ENCODE measurements at places on chromosomes 3 and 15.

DNA sequence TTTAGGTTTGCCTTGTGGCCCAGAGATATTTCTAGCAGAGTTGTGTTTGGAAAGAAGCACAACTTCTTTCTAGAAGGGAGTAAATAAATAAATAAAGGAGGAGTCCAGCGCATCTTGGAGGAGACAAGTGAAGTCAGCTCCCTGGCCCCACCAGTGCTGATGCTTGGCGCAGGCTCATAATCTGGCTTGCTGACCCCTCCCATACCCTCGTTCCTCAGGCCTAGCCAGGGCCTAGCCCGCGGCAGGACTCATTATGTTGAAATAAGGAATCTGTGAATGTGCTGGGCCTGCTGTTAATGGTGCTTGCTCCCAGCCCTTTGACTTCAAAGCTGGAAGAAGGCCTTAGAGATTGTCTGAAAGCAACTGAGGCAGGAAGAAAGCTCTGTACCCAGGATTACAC, 3.1 kb downstream of the ZNF710 start:
- DNase-seq, result no peak

DNA sequence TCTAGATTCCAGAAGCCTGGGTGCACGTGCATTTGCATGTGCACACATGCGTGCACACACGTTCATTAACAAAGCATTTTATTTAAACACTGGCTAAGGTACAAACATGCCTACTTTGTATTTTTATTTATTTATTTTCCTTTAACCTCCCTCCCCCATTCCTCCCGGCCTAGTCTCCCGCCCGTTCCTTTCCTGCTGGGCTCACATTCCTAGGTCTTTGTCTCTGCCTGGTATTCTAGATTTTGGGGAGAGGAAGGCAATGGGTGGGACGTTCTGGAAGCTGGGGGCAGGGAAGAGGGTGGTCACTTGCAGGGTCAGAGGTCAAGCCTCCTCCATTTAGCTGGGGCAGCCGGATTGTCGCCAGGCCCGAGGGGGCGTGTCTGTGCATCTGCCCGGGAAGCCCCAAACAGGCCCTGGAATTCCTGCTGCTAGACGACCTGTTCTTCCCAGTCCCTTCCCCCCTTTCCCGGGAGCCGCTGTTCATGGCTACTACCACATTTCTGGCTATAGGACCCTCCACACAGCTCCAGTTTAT, 51.8 kb downstream of the TRIM71 start:
- DNase-seq, result no peak

DNA sequence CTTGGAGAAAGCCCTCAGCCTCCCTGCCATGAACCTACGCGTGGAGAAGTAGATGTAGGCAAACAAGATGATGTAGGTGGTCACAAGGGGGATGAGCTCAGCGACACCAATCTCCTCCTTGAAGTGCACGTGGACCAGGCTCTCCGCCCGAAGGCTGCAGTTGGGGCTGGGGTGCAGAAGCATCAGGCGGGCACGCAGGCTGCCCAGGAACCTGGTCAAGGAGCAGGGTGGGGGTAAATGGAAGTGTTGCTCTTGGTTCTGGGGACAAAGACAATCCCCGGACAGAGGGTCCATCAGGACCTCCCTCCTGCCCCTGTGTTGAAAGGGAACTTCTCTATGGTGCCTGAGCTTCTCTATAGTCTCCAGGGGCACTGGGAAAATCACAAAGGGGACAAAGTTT, 45.1 kb downstream of the PTPN23 start:
- DNase-seq, result no peak

GRCh38 chr15:78878356-78878755, 5.7 kb downstream of the MORF4L1 start:
- DNase-seq, result no peak

DNA sequence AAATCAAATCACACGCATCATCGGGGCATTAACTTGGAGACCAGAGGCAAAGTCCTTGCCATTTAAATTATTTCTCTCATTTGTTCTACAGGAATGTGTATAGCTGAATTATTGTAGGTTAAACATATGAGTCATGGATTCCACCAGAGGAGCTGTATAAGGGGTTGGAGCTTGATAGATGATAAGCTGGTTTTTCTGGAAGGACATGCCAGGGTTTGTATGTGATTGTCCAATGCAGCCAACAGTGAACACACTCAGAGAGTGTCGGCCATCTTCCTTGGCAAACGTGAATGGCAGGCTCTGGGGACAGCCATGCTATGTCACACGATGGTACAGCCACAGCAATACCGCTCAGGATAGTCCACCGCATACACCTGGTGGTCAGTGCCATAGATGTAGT, 25.1 kb downstream of the SSUH2 start:
- DNase-seq, result no peak

DNA sequence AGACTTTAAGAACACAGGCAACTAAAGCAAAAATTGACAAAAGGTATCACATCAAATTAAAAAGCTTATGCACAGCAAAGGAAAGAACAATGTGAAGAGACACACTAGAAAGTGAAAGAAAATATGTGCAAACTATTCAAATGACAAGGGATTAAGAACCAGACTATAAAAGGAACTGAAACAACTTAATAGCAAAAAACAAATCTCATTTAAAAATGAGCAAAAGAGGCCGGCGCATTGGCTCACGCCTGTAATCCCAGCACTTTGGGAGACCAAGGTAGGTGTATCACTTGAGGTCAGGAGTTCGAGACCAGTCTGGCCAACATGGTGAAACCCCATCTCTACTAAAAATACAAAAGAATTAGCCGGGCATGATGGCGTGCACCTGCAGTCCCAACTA, 14.4 kb downstream of the NGLY1 start:
- no peak for DNase-seq

GRCh38 chr15:33746203-33746602, 222.1 kb upstream of the CHRM5 start:
- no peak for DNase-seq

GRCh38 chr3:37693511-37694283, 168.0 kb upstream of the CTDSPL start:
- no peak for DNase-seq

DNA sequence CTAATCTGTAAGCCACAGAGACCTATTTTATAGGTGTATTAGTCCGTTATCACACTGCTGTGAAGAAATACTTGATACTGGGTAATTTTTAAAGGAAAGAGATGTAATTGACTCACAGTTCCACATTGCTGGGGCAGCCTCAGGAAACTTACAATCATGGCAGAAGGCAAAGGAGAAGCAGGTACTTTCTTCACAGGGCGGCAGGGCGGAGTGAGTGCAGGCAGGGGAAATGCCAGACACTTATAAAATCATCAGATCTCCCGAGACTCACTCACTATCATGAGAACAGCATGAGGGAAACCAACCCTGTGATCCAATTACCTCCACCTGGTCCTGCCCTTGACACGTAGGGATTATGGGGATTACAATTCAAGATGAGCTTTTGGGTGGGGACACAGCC, 108.7 kb downstream of the GALK2 start:
- no peak for DNase-seq

DNA sequence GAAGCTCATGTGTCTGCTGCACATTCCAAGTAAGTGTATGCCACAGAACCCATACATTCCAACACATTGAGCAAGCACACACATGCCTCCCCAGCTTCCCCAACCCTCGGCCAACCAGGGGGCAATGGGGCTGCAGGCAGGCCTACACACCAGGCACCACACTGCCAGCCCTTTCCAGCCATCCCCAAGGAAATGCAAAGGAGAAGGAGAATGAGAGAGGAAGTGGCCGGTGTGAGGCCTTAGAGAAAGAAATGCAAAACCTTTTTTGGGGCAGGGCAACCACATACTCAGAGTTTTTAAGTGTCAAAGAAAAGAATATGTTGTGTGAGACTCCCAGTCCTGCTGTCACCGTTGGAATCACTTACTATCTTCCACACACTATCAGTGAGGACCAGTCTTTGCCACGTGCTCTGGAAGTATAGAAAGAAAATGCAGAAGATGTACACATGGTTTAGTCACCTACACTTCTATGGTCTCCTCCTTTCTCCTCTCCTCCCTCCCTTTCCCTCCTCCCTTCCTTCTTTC, 11.1 kb downstream of the IGF2BP2 start:
- DNase-seq, result no peak

DNA sequence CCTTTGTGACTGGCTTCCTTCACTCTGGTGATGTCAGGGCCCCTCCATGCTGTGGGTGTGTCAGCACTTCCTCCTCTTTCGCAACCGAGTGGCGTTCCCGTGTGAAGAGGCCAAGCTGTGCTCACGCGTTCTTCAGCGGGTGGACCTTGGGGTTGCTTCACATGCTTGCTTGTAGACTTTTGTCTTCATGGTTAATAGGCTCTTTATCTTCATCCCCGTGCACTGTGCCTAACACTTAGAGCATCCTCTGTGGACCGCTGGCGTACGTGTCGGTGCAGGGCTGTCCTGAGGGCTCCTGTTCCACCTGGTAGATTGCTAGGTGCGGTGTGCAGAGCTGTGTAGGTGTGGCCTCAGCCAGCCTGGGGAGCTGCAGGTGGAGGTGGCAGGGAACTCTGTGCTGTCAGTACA, 182.3 kb downstream of the OR4M2 start:
- DNase-seq, result peak; percentile 55

DNA sequence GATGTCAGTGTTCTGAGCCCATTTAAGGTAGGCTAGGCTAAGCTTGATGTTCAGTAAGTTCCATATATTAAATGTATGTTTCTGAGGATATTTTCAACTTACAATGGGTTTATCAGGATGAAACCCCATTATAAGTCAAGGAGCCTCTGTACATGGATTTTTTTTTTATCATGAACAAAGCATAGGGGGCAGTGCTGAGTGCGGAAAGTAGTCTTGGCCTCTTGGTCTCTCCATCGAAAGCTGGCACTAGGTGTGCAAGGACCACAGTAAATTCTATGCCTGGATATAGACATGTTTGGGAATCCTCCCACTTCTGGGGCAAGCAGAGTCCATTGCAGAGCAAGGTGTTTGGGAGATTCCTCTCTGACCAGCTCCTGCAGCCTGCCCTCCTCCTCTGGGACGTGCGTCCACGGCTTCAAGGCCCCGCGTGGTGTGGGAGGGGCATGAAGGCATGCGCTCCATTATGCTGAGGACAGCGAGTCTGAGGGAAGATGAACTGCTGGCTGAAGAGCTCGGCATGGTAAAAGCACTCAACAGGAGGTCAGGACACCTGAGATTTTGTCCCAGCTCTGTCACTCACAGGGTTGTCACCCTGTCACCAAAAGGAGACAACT, 122.9 kb upstream of the LIPC start:
- no peak for DNase-seq

GRCh38 chr3:82157952-82158351, 396.5 kb upstream of the GBE1 start:
- no peak for DNase-seq

GRCh38 chr3:46112296-46112695, 85.0 kb upstream of the XCR1 start:
- peak; percentile 18 for DNase-seq

- DNase-seq, result peak; percentile 1
Observed at GRCh38 chr3:36540888-36541518, 160.7 kb downstream of the STAC start.

DNA sequence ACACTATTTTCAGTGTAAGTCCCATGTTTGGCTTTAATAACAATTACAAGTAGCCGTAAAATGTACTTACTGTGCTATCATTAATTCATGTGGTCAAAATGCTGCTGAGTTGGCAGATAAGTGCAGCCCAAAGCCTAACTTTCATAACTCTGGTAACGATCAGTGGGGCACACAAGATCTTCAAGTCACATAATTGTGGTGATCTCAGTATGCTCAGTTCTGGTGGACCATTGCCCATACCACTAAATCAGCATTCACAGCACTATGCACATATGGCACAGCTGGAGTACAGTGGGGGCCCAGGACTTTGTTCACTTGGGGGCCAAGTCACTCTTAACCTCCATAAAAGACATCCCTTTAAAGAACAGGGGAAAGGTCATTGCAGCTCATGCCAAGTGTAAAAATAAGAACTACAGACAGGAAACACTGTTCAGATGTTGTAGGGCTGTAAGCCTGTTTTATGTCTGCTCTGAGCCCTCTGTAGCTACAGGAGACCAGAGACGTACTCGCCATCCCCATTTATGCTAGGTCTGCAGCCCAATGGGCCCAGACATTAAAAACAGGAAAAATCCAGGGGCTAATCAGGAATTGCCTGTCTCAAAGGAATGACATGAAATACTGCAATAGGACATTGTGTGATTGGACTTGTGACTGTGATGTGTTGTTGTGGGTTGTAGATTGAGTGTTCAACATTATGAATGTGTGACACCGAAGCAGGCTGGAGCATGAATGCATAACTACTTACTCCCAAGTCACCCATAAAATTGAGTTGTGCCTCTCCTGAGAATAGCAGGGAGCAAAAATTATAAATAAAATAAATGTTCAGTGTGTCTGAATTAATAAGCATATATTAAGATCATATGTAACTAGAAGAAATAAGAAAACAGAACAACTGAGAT, 282.5 kb upstream of the EPHA3 start:
- DNase-seq, result no peak

GRCh38 chr3:197752107-197752506, 2.4 kb downstream of the FYTTD1 start:
- DNase-seq, result peak; percentile 16

DNA sequence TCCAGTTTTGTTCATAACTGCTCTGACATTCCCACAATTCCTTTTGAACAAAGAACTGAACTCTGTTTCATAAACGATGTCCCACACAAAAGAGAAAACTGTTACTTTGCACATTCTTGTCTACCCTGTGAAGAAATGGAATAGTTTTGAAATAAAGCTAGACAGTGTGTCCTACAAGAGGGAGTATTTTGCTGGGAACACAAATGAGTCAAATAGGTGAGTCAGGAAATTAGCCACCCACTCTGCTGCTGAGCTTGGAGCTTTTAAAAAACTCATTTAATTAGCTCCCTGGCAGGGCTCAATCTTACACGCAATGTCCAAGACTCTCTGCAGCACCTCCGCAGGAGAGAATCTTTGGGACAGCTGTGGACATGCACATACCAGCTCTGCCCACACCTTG, 193.4 kb downstream of the SLC9A9 start:
- no peak for DNase-seq

GRCh38 chr15:64233299-64233698, 70.5 kb upstream of the PPIB start:
- no peak for DNase-seq

DNA sequence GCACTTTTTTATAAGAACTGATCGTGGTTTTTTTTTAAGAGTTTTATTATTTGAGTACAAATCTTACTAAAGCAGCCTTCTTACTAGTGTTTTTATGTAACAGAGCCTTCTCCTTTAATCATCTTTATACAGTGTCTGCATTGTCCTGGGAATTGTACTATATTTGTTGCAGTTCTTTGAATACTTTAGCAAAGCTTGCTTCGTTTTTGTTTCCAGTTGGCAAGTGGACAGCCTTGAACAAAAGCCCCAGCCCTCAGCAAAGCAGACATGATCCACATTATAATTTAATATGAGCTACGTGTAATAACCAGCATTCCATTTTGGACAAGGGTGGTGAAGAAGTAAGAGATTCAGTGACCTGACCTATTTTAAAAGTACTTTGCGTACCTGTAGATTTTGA, 112.2 kb upstream of the FLNB start:
- DNase-seq, result no peak

Data from activated CD4-positive, alpha-beta T cell treated with anti-CD3 and anti-CD28 coated beads, Interleukin-2, amount 50 U/mL, for 16 hours (primary cell).